ENCODE measurements at places on chromosomes 5 and 9.
A peak's percentile ranks its signal among the peaks of the same experiment; 100 is the strongest.

DNA sequence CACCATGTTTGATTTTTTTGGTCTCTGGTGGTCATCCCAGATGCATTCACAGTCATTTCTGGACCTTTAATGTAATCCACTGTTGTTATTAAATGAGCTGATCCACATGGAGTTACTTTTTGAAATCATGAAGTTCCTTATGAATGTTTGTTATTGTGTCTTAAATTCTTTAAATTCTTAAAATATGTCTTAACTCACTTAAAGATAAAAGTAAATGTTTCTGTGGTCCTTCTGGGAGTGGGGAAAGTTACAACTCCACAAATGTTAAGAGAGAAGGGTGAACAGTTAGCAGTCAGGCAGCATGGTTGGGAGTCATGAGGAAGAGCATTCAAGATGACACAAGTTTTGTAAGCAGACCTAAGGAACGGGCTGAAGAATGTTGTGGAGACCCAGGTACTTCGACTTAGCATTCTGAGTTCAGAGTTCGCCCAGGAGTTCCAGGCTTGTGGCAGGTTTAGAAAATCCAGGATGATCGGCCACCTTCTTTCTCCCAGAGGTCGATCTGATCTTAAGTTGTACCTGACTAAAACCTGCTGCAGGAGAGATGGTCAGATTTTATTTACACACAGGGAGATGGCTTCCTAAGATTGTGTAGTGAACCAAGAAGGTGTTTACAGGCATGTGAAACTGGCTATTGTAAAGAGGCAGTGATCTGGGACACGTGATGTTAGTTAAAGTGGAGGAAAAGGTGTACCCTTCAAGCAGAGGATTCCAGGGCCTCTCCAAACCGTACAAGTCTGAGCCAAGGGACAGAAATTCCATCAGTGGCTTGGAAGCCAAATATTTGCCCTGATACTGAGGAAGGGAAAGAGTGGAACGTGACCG is 17.2 kb downstream of the SLC1A1 start:
- DNase-seq = no peak

DNA sequence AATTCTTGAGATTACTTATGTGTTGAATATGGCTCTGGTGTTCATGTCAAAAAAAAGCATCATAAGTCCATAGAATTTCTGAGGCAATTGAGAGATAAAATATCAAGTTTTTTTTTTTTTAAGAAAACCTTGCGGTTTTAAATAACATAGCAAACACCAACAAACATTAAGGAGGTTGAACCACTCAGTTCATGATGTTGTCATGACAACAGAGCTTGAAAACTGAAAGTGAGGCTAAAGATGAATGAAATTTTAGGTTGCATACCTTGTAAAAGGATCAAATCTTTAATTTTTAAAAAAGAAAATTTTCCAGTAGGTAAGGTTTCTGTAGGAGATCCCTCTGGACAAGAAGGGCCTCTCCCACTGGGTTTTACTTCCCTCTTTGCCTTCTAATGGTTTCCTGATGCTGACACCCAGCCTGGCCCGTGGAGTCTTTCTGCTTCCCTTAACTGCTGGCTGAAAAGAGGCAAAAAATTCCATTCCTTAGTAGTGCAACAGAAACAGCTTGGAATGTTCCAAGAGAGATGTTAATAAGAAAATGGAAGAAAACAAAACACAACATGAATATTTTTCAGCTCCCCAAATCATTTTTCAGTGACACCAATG is 60.0 kb upstream of the FER start:
- DNase-seq = no peak

DNA sequence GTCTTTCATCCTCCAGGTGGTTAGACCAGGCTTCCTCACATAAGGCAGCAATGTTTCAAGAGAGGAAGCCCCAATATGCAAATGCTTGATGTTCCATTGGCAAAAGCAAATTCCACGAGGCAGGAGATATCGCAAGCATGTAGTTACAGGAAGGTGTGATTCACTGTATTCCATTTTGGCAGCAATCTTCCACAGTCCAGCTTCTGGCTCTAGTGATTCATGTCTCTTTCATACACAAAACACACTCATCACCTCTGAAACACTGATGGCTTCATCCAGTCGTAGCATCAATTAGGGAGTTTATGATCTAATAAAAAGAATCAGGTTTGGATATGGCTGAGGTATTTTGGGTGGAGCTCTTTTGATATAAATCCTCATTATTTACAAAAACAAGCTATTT is 552.2 kb upstream of the RIOK2 start:
- no peak for DNase-seq

DNA sequence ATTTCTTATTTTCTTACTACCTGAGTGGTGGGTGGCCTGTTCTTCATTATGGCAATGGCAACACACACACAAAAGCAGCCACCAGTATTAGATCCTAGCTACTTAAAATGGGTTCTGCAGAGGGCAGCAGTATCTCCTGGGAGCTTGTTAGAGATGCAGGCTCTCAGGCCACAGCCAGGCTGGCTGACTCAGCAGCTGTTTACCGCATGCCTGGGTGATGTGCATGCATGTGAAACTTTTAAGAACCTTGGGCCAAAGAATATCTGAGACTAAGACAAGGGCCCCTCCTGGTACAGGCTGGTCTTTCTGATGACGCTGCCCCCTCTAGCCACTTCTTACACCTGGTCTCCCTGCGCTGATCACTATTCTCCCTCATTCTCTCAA is 399.0 kb downstream of the MED10 start:
- no peak for DNase-seq

DNA sequence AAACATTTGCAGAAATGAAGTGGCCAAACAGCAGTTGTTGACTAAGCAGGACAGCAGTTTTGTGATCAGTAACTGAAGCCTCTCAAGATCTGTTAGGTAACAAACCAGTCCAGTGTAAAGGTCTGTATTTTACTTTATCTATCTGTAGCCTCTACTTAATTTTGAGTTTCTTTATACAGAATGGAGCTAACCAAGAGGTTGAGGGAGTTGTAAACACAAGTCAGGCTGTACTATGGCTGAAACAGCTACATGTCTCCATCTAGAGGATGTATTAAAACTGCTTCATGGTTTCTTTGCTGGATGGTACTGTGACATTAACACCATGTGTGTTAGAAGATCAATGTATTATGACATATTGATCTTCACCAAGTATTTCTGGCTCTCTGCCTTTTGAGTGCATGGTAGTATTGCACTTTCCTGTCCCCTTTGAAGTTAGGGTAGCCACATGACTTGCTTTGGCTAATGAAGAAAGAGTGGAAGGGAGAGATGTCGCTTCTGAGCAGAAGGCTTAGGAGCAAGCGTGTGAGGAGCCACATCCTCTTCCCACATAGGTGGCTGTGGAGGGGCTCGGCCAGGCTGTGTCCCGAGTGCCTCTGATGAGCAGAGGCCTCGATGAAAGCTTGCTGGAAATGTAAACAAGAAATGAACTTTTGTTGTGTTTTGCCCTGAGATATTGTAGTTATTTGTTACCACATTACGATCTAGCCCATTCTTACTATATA is 105.6 kb upstream of the PCA3 start:
- DNase-seq = peak; percentile 0

DNA sequence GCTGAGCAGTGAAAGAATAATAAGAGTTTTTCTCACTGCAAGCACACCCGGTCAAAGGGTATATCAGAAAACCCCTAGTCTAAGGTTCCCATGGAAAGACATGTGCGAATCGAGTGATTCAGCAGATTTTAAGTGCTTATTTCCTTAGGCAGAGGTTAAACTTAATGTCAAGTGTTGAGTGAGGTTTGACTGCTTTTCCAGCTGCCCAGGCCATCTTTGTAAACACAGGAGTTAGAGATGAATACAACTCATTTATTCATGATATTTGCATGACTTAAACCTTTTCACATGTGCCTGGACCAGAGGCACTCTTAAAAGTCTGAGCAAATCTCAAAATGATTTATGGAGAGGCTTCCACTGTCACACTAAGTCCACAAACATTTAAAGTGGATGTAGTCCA is 137.8 kb upstream of the RGMB start:
- no peak for DNase-seq

GRCh38 chr5:92923885-92924284 is 657.1 kb downstream of the NR2F1-AS1 start:
- no peak for DNase-seq
